ENCODE measurements at places on chromosomes 2 and 18.

DNA sequence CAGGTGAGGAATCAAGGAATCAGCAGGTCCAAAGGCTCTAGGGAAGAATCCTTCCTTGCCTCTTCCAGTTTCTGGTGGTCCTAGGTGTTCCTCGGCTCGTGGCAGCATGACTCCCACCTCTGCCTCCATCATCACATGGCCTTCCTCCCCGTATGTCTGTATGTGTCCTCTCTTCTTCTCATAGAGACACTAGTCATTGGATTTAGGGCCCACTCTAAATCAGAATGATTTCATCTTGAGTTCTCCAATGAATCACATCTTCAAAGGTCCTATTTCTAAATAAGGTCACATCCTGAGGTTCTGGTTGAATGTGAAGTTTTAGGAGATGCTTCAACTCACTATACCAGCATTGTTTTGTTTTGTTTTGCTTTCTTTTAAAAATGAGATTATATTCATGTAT lies 11.1 kb upstream of the AGFG1 start:
- DNase-seq = no peak

DNA sequence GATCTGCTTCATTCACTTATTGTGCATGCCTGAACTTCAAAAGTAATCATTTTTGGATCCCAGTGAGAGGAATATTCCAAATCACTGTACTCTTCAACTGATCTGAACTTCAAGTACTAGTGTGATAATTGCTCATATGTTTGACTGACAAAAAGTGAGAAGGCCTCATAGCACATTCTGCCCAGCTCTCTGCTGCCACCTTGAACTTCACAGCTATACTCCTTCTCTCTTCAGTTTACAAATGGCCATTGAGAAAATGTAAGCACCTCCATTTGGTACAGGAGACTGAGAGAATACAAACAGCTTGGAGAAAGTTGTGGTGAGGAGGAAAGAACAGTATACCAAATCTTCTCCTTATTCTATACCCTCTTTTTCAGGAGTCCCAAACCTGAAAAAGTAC lies 946.0 kb upstream of the CHAC2 start:
- no peak for DNase-seq

DNA sequence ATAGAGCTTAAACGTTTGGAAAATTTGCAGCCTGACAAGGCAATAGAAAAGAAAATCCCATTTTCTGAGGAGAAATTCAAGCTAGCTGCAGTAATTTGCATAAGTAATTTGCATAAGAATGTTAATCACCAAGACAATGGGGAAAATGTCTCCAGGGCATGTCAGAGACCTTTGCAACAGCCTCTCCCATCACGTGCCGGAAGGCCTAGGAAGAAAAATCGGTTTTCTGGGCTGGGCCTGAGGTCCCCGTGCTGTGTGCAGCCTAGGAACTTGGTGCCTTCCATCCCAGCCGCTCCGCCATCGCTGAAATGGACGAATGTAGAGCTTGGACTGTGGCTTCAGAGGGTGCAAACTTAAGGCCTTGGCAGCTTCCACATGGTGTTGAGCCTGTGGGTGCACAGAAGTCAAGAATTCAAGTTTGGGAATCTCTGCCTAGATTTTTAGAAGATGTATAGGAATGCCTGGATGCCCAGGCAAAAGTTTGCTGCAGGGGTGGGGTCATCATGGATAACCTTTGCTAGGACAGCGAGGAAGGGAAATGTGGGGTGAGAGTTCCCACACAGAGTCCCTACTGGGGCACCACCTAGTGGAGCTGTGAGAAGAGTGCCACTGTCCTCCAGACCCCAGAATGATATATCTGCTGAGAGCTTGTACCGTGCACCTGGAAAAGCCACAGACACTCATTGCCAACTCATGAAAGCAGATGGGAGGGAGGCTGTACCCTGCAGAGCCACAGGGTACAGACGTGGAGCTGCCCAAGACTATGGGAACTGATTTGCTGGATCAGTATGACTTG lies 164.6 kb downstream of the GULP1 start:
- DNase-seq = no peak

DNA sequence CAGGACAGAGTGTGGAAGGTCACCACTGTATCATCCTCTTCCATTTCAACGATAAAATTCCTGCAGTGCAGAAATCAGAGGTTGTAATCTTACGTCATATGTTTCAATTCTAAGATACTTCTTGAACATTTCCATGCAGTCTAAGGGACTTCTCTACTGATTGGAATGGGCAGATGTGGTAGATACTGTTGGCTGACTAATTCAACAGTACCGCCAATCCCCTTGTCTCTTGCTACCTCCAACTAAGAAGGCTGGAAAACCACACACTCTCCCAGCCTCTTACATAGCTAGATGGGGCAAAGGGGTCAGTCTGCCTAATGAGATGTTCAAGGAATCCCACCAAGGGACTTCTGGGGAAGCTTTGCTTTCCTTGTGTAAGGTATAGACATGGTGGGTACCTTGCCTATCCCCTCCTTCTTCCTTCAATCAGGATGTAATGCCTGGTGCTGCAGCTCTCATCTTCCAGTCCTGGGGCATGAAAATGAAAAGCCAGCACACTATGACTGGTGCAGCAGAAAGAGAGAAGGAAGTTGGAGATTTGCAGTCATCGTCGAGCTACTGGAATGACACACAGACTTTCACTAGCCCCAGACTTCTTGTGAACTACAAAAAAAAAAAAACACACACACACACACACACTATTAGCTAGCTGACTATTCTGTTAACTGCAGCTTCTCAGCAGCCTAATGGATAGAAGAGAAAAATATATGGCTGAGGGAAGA lies 84.1 kb downstream of the ALPK2 start:
- no peak for DNase-seq

- no peak for DNase-seq
Observed at GRCh38 chr18:43777636-43778304, 500.5 kb upstream of the SYT4 start.
